ENCODE measurements at places on chromosomes 6 and 20. TPM values are rescaled to one million over a fixed set of nuclear protein-coding genes. Genes with fewer than 3 reads are reported as not detected.

Gene HRH3
- total RNA-seq: not detected

- no peak for DNase-seq
- H3K4me1 ChIP-seq: no peaks in the 10 kb centered on the region
Measured at GRCh38 chr6:6402006-6402405, 81.5 kb upstream of the F13A1 start.

DNA sequence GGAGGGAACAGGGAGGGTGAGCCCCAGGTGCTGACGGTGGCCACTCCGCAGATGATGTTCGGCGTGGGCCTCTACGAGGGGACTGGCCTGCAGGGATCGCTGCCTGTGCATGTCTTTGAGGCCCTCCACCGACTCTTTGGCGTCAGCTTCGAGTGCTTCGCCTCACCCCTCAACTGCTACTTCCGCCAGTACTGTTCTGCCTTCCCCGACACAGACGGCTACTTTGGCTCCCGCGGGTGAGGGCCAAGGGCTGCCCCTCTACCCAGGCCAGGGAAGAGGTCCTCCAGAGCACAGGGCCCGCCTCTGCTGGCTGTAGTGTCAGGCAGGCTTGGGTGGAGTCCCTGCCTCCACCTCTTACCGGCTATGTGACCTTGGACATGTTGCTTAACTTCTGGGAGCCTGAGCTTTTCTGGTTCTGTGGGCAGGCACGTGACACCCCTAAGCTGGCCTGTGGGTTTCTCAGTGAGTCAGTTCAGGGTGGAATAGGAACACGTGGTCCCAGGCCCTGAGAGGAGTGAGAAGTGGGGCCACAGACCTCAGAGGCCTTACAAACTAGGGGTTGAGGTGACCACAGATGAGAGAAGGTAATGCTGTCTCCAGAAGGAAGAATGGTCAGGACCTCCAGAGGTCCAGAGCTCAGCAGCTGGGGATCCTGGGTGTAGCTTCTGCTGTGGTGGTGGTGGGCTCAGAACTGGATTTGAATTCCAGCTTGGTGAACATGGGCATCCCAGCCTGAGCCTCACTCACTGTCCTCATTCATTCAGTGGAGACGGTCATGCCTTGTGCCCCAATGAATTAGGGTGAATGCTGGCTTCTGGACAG is 11.9 kb downstream of the PCIF1 start:
- no peak overlapping the region for H3K4me3 ChIP-seq
- H3K4me1 ChIP-seq: peaks cover 3% of the 10 kb centered on the region
- H3K27ac ChIP-seq: no peak overlapping the region
- DNase-seq: peak; percentile 66
- H3K36me3 ChIP-seq: peaks cover 71% of the 10 kb centered on the region
- no peaks in the 10 kb centered on the region for H3K27me3 ChIP-seq

DNA sequence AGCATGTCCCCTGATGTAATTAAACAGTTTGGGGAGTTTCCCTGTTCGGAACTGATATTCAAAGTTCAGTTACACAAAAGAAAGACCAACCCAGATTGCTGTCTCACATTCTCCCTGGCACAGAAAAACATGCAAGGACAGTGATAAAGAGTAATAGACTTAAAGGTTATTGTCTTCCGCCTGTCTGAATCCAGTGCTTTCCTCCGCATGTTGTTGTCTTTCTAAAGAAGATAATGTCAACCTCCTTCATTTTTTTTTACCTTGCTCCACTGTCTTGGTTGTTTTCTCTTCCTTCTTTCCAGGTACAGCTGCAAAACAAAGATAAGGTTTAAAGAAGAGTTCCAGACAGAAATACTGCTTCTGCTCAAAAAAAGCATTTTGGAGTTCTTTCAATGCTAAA is 284.5 kb downstream of the TRDN start:
- H3K4me3 ChIP-seq: no peak overlapping the region
- H3K36me3 ChIP-seq: no peaks in the 10 kb centered on the region
- no peak overlapping the region for H3K27ac ChIP-seq
- no peaks in the 10 kb centered on the region for H3K27me3 ChIP-seq
